ENCODE measurements at places on chromosomes 7 and 10. TPM values are rescaled to one million over a fixed set of nuclear protein-coding genes. Genes with fewer than 3 reads are reported as not detected.
A peak's percentile ranks its signal among the peaks of the same experiment; 100 is the strongest.

DNA sequence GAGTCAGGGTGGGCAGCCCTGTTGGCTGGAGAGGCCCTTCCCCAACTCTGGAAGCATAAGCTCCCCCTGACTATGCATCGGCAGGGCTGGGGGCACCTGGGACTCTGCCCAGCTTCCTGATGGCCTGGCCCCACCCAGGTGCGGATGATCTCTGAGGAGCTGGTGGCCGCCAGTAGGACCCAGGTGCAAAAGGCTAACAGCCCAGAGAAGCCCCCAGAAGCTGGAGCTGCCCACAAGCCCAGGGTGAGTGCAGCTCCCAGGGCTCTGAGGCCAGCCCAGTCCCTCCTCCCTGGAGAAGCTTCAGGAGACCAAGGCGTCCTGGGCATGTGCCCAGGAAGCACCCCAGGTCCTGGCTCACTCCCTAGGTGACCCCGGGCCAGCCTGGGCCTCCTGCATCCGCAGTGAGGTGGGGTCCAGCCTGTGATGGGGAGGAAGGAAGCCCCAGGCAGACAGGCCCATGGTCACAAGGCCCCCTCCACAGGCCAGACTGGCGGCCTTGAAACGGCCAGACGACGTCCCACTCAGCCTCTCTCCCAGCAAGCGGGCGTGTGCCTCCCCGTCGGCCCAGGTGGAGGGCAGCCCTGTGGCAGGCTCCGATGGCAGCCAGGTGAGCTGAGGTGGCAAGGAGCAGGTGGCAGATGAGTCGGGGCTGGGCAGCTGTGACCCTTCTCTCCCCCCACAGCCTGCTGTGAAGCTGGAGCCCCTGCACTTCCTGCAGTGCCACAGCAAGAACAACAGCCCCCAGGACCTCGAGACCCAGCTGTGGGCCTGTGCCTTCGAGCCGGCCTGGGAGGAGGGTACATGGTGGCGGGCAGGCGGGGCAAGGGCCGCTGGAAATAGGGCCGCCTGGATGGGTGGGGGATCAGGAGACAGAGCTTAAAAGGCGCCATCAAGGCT, 3.0 kb downstream of the LRWD1 start:
- DNase-seq, result no peak

DNA sequence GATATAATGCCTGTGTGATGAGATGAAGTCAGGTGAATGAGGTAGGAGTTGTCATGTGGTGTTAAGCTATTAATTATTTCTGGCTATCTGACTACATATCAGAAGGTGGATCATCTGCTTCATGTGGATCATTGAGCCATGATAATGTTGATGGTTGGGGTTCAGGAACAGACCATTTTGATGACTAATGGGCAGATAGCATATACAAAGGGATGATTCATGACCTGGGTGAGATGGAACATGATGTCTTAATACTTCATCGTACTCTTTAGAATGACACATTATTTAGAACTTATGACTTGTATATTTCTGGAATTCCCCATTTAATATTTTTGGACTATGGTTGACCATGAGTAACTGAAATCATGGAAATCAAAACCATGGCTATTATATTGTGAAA, 155.1 kb downstream of the OR13A1 start:
- no peak for DNase-seq

DNA sequence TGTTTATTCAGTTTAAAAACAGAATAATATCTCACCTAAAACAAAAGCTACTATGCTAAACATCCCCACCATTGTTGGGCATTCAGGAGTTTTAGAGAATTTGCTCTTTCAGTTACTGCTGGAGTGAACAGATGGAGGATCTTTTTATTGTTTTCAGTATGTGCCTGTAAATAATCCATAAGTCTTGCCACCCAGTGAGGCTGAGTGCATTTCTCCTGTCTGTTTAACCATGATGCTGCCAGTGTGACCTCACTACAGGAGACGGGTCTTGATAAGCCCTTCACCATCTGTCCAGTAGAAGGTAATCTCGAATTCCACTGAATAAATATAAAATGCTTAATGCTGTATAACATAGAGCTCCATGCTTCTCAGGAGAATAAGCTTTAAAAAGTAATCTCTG, 430.9 kb downstream of the POM121L12 start:
- no peak for DNase-seq

Gene C10orf105
- not detected for polyA plus RNA-seq

Gene RNF148
- polyA plus RNA-seq, result not detected

DNA sequence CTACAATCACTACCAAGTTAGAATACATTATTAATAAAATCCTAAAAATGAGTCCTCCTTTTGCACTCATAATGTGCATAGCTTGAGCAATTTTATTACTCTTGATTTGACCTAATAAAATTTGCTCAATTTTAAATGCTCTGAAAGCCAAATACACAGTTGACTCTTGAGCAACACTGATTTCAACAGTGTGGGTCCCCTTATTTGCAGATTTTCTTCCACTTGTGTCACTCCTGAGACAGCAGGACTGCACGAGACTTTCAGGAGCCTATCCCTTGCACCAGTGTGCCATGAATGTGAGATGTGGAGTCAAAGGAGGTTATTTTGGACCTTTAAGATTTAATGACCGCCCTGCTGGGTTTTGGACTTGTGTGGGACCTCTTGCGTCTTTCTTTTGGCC, 23.2 kb downstream of the RNF216 start:
- no peak for DNase-seq

GRCh38 chr10:784403-785088, 95.1 kb upstream of the DIP2C start:
- DNase-seq, result peak; percentile 87

GRCh38 chr10:2425320-2425719, 642.0 kb upstream of the PFKP start:
- DNase-seq, result no peak

GRCh38 chr7:103636153-103636552, 190.1 kb upstream of the SLC26A5 start:
- DNase-seq, result no peak

DNA sequence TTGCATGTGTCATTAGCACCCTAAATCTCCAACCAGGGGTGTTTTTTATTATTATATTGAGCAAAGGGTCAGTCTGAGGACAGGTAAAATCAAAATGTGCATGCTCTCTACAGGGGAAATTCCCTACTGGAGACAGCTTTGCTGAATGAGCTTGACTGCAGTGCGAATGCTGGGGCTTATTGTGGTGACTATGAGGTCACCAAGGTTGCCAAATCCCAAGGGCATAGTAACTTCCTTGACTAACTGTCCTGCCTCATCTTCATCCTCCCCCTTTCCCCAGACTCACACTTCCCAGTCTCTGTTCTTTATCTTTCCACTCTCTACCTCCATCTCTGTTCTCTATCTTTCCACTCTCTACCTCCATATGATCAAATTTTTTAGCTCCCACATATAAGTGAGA, 22.9 kb upstream of the AOC1 start:
- no peak for DNase-seq

Gene PNLIP
- polyA plus RNA-seq, result not detected

DNA sequence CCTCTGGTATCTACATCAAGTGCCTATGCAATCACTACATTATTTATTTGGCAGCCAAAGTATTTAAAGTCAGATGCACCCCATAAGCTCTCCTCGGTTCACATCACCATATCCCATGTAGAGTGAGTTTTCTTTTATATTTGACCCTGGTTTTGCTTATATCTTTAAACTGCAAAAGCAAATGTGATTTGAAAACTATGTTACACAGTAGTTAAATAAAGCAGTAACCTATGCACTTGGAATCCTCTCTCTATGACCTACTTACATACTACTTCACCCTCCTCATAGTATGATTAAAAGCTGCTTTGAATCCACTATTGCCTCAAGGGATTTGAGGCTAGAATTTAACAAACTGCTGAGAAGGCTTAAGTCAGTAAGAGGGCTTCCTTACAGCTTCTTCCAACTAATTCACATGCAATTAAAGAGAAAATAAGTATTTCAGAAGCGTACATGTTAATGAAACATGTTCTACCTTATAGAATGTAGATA, 2.2 kb upstream of the CELF2 start:
- no peak for DNase-seq

GRCh38 chr10:28047061-28047460, 48.2 kb upstream of the ODAD2 start:
- no peak for DNase-seq

Gene ADRB1
- not detected for polyA plus RNA-seq

Gene ZNF438
- 2.5 TPM for polyA plus RNA-seq

DNA sequence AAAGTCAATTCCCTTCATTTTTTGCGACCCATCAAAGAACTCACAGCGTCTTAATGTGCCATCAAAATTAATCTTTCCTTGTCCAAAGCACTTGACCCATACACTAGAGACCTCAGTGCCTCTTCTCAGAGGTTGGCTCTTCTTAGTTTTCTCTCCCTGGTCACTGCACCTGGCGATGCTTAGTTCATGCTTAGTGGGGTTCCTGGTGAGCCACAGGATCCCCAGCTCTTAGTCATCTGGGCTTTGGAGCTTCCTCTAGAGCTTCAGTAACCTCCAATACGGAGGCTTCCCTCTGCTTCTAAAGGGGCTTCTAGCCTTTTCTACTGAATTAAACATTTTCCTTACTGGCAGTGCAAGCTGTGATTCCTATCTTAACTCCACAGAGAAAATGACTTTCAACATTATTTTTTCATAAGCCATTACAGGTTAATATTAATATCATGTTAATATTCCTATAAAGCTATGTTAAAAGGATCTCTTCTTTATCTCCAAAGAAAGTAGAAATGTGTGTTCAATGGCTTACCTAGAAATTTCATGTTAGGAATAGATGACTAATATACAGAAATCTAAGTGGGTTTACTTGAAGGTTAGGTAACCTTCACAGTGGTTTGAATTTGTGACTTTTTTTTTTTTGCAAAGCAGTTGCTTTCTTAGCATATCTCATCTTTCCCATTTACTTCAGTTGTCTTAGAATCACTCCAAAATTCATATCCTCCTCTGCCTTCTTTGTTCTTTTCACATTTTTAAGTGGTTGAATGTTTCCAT, 295.2 kb downstream of the CAMK1D start:
- DNase-seq, result no peak

Gene GNGT1
- 0.15 TPM for polyA plus RNA-seq

Gene SPDYE2B
- polyA plus RNA-seq, result not detected

DNA sequence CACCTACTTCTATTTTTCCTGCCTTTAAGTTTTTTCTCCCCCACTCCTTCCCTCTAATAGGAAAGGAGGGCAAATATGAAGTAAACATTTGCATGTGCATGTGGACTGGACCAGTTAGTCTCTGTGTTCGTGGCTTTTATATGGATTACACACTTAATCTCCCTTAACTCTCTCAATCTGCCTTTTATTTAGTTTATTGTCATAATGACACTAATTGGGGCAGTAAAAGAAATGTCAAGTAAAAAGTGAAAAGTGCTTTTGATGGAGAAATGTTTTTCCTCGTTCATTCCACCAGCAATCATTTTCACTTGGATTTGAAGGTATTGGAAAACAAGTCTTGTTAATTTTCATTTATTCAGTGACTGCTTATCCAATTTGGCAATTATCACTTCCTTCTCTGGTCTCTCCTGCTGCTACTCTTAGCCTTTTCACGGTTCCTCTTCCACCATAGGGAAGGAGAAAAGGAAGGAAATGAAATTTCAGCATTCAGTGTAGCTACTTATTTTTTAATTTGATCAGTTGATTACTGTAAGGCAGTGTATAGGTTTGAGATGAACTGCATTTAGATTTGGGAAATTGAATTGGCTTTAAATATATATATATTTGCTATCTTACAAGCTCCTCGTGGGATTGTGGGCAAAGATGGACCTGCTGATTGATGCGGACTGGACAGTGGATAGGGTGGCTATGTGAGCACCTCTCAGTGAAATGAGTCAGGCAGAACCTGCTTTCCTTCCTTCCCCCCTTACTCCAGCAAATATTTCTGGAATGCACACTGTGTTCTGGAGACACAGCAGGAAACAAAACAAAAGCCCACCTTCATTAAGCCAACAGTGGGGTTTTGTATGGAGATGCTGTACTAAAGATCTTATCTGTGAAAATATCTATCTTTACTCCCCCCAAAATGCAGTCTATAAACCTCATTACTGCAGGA, 77.5 kb downstream of the LRRC4 start:
- DNase-seq, result no peak

Gene CHST15
- 0.02 TPM for polyA plus RNA-seq

DNA sequence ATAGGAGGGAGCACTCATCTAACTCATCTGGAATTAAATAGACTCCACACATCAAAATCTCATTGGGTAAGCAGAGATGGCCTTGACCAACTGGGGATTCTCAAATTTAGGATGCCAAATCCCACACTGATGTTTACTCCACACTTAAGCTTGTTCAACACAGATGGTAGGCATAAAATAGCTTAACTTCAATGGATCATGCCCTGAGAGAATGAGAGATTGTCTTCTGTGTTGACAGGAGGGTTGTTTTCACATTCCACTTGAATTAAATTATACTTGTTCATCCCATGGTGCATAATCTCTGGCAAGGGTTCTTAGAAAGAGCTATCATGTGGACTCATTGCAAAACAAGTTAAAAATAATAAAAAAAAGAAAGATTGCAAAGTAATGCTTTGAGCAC, 391.4 kb downstream of the PLXDC2 start:
- no peak for DNase-seq

Gene PLAC9
- 0.21 TPM for polyA plus RNA-seq

Gene RTKN2
- polyA plus RNA-seq, result 1.5 TPM

- no peak for DNase-seq
Measured at GRCh38 chr10:58932577-58933314, 243.7 kb upstream of the PHYHIPL start.

DNA sequence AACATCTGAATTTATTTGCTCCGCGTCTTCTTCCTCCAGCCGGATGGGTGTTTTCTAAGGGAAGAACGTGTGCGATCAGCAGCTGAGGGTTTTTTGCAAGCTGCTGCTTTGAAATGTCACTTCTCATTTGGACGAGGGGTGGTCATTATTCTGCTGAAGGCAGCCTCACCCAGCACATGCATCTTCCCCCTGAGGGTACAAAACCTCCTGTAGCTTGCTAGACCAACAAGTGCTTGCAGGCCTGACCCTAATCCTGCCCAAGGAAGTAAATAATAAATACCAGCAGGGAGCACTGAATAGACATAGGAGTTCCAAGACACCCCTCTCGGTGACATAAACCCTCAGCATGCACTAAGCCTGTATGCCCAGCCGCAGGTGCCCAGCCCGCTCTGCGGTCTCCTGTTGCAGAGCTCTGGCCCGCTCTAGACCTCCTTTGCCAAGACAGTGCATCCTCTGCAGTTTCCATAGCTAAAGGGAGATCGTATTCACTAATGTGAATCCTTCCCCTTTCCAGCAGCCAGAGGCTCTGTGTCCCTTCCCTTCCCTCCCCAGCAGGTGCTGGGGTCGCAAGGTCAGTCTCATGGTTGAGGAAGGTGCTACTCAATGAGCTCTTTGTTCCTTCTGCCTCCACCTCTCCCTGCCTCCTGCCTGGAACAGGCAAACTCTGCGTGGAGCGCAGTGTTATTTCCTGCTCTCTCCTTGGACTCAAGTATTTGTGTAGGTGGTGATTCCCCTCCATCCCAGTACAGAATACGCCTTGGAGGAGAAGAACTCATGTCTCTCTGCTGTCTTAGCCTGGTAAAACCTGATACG, 36.6 kb downstream of the SBDS start:
- DNase-seq, result no peak

DNA sequence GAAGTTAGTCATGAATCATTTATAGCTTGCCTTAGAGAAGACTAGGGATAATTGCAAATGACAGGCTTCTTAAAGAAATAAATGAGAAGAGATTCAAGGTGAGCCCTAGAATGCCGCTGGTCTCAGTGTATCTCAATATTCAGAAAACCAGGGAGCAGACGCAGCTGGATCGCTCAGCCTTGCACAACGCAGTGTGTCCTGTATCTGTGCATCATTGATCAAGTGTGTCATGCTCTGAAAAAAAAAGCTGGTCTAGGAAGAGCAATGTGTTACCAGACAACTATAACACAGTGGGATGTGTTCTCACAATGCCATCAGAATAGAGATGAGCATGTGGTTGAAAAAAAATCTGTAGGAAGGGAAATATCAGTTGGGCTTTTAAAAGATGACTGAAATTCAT, 230.1 kb downstream of the CALN1 start:
- no peak for DNase-seq

Gene PMS2
- 11.4 TPM for polyA plus RNA-seq

Gene TUBB8
- polyA plus RNA-seq, result 0.13 TPM
